ENCODE measurements at places on chromosomes 3 and 15. TPM values are rescaled to one million over a fixed set of nuclear protein-coding genes. Genes with fewer than 3 reads are reported as not detected.

GRCh38 chr3:99902091-99902490, 84.4 kb downstream of the CMSS1 start:
- DNase-seq, result no peak

SLC25A26 gene
- 27.4 TPM for total RNA-seq

TAMM41 gene
- 14.7 TPM for total RNA-seq

WNT7A gene
- total RNA-seq, result not detected

GRCh38 chr15:26950001-26950400, 21.0 kb upstream of the GABRG3 start:
- DNase-seq, result no peak

- DNase-seq, result no peak
Measured at GRCh38 chr3:152827313-152827712, 7.6 kb upstream of the P2RY1 start.

DNA sequence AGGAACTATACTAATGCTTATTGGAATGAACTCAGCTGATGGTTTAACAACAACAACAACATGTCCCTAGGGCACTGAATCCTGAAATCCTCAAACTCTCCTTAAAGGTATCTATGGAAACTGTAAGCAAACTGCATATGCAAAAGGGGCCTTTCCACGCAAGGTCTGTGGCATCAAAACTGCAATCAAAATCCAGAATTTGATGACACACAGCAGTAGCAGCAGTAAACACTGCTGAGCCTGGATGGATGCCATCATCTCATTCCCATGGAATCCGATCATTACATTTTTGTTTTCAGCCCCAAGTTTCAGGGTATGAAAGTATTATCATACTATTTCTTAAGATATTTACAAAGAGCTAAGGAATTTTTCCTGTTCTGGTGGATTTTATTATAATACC, 399.7 kb downstream of the VPS13C start:
- DNase-seq, result peak; percentile 73

ANKRD34C gene
- total RNA-seq, result not detected

GRCh38 chr15:48785195-48785594, 25.7 kb downstream of the CEP152 start:
- no peak for DNase-seq

GRCh38 chr3:51929420-51930003, 12.2 kb downstream of the RRP9 start:
- DNase-seq, result no peak

- peak; percentile 81 for DNase-seq
Measured at GRCh38 chr15:39920510-39921273, 626 bp upstream of the GPR176 start.

DNA sequence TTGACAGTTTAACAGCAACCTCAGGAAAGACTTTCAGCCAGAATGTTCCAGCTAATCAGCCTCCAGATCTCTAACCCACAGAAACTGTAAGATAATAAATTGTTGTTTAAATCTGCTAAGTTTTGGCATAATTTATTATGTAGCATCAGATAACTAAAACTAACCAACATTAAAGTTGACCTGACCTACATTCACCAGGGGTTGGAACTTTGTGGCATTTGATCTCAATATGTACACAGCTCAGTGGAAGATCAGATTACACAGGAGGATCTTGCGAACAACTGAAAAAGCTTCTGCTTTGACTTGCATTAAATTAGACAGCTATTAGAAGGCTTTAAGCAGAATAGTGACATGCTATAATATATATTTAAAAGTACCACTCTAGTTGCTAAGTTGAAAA, 91.4 kb upstream of the POU1F1 start:
- no peak for DNase-seq

DNA sequence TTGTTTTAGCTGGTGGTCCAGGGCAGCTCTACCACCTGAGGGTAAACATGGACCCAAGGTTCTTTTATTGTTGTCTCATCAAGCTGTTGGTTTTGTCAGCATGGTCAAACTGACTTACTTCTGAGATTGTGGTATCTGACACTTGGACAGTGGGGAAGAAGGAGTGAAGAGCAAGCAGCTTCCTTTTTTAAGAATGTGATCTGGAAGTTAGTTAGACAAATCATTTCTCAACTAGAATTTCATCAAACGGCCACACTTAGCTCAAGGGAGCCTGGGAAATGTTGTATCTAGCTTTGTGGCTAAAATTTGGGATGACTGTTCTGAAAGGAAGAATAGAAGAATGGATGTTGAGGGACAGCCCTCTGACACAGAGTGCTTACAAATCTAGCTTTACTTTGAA, 215.2 kb downstream of the ZNF621 start:
- DNase-seq, result no peak

- DNase-seq, result no peak
Measured at GRCh38 chr3:193773266-193774220, 180.5 kb downstream of the OPA1 start.

DNA sequence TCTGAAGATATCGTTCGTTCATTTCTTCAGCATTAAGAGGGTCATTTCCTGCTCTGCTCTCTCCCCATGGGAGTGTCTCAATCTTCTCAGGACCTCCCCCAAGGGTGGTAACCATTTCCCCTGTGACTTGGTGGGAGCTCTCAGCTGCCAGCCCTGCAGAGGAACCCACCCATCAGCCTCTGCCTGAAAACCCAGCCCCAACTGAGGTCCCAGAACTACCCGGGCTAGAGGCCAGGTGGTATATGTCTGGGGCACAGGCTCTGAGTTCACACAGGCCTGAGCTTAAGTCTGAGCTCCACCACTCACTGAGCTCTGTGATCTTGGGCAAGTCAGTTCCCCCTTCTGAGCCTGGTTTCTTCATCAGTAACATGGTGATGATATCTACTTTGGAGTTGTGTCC, 10.0 kb upstream of the ATP2B2 start:
- DNase-seq, result peak; percentile 34

Measured in sigmoid colon (tissue), 7 donors.